NCI-H226 (cell line): ENCODE measurements at places on chromosomes 12 and 14.

DNA sequence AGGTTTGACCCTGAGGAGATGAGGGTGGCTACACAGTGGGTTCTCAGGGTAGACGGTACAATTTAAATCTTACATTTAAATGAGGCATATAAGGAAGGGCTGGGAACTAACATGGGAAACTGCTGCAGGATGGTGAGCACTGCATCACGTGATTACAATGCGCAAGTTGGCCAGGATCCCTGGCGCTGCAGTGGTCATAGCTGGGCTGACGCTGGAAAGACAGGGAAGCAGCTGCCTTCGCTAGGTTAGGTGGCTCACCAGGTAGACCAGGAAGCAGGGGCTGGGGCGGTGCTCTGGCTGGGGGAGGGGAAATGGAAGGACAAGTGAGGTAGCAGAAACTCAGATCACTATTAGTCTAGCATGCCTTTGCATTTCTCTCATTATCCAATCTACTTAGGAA is 149.9 kb downstream of the FOXN3 start:
- DNase-seq: no peak

DNA sequence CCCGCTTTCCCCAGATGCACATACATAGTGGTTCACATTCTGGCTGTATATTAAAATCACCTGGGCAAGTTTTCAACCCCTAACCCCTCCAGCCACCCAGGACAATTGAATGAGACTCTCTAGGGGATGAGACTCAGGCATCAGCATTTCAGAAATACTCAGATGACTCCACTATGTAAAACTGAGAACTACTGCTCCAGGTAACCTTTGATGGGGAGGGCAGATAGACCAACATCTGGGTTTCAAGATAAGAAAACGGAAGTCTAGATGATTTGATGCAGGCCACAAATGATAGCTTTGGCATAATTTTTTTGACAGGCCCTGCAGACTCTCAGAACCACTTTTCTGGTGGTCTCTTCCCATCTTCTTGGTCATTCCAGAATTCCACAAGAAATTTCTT is 341.1 kb downstream of the EMP1 start:
- DNase-seq: no peak

DNA sequence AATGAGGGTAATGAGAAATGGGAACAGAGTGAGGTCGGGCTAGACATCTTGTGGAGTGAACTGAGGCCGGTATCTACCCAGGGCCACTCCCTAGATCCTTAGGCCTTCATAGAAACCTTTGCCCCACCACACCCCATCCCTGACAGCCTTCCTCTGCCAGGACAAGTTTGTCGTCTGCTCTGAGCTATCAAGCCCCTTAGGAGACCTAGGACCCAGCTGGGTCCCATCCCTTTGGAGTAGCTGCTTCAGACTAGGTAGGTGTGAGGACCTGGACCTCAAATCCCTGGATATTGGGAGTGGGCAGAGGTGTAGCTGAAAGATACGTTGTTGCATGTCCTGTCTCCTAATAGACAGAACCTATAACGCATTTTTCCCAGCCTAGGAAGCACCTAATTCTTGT is at the start of gene TMEM253:
TSS of gene TMEM253 (plus strand) at position 136 of the 400 bp plus-strand sequence. CDS start 278 bp downstream, outside the sequence.
- DNase-seq: no peak

DNA sequence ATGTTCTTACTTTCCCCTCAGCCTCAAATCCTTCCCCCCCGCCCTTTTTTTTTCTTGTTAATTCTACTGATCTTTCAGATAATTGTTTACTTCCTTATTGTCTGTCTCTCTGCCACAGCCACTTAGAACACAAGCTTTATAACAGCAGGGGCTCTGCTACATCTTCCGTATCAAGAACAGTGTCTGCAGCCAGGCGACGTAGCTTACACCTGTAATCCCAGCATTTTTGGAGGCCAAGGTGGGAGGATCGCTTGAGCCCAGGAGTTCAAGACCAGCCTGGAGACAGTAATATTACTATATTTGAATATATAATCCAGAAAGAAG is 5.4 kb downstream of the SOS2 start:
- DNase-seq: no peak
